ENCODE measurements at places on chromosomes 2 and 18. TPM values are rescaled to one million over a fixed set of nuclear protein-coding genes. Genes with fewer than 3 reads are reported as not detected.
A peak's percentile ranks its signal among the peaks of the same experiment; 100 is the strongest.

DNA sequence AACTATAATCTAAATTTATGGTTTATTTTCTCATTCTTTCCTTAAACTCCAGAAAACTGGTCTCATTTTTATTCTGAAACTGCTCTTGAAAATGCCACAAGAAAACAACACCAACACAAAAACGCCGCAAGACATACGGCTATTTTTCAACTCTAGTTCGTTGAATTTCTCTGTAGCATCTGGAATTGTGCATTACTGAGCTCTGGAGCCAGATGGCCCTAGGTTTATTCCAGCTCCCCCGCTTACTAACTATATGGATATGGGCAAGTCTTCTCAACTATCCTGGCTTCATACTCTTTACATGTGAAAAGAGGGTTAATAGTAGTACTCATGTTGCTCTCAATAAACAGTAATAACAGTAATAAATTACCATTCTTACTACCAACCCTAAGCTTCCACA, 19.9 kb downstream of the FAM98A start:
- DNase-seq: peak; percentile 40

DNA sequence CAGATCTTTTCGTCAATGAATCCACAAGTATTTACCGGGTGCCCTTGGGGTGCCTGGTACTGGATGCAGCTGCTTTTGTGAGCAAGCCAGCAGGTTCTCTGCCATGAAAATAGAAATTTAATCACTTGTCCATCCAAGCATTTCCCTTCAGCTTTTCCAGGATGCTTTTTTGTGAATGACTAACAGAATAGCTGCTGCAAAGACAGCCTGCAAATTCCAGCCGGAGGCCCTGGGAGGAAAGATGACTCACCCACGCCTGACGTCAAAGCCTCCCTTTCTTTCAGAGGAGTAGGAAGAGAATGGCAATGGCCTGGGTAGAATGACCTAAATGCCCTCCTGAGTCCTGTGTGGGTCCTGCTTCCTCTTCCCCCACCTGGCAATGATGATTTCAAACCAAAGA, 111.9 kb downstream of the AP1S3 start:
- DNase-seq: peak; percentile 87

TDRD15 gene
- total RNA-seq: 0.10 TPM

ZSWIM2 gene
- total RNA-seq: not detected

Measured in skin of body (tissue), 3 donors.